Activated CD4-positive, alpha-beta T cell treated with anti-CD3 and anti-CD28 coated beads, Interleukin-2, Interleukin-6, amounts not matched to agents 100 ng/mL and 50 ng/mL, durations not matched to agents 16 hours and 8 hours (primary cell): ENCODE measurements at places on chromosomes 7 and 10.

DNA sequence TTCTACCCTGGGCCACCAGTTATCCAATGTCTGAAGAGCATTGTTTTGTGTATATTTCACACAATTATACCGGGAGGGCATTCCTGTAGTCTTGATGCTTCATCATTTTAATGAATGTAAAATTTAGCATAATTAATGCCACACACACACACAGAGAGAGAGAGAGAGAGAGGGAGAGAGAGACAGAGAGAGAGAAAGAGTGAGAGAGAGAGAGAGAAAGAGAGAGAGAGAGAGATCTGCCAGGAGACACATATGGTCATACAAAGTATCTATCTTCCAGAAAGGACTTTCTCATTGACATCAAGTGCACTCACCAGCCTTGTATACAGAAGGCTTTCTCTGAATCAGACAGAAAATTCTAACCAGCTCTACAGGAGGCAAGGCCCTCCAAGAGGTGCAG lies 72.3 kb downstream of the KLF6 start:
- no peak for DNase-seq

- no peak for DNase-seq
Observed at GRCh38 chr10:64626924-64627323, 1105.7 kb downstream of the REEP3 start.

GRCh38 chr7:99312316-99313203 lies 13.1 kb upstream of the ARPC1A start:
- peak; percentile 83 for DNase-seq

- DNase-seq = no peak
Observed at GRCh38 chr7:151550656-151551286, 31.1 kb upstream of the RHEB start.

DNA sequence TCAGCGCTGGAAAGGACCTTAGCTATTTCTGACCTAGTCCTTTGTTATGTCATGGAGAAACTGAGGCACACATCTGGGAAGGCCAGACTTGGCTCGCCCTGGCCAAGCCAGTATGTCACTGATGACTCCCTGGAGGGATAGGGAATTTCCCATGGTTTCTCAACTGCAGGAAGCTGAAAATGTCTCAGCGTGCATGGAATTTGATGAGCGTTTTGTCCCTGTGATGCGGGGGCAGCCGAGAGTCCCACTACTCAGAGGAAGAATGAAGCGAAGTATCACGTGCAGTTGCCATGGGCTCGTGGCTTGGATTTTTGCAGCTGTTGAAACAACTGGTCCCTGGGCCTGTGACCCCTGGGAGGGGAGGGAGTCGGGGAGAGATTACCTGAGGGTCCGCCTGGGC lies 44.8 kb downstream of the CLIP2 start:
- DNase-seq = no peak

- no peak for DNase-seq
Observed at GRCh38 chr7:69638674-69639073, 40.4 kb downstream of the AUTS2 start.

- DNase-seq = no peak
Observed at GRCh38 chr7:27560706-27561235, 101.9 kb downstream of the HIBADH start.

- no peak for DNase-seq
Observed at GRCh38 chr7:22288202-22288601, 68.8 kb downstream of the RAPGEF5 start.

GRCh38 chr10:85857791-85858190 lies 508.8 kb downstream of the GRID1 start:
- DNase-seq = no peak

- no peak for DNase-seq
Observed at GRCh38 chr7:134891262-134891695, 95.0 kb upstream of the AGBL3 start.
